ENCODE measurements at places on chromosomes 6 and 20.

DNA sequence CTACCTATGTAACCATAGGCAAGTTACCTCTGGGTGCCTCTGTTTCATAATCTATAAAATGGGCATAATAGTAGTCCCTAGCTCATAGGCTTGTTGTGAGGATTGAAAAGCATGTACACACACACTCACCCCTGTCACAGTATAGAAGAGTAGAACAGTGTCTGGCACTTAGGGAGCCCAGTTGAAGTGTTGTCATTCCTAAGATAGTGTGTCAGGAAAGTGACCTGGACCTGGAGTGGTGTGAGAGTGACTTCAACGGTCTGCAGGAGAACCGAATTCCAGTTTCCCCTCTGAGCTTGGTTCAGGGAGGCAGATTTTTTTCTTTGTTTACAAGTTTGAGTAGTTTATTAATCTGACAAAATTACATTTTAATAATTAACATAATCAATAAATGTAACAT is 229.9 kb upstream of the MAP3K7 start:
- no peak for DNase-seq

DNA sequence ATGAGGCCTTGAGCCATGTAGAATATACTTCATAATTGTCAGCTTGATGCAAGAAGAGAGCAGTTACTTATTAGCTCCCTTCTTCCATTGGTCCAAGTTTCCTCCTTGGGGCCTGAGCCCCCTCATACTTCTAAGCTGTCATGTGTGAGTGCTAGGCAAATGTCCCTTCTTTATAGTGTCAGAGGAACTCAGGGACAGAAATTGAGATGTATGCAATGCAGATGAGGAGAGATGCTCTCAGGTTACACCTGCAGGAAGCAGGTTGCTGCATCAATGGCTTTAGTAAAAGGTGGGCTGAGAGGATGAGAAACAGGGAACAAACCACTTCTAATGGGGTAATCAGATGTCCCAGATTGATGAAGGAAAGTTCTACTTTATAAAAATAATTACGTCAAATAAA is 6.7 kb upstream of the PDSS2 start:
- no peak for DNase-seq

DNA sequence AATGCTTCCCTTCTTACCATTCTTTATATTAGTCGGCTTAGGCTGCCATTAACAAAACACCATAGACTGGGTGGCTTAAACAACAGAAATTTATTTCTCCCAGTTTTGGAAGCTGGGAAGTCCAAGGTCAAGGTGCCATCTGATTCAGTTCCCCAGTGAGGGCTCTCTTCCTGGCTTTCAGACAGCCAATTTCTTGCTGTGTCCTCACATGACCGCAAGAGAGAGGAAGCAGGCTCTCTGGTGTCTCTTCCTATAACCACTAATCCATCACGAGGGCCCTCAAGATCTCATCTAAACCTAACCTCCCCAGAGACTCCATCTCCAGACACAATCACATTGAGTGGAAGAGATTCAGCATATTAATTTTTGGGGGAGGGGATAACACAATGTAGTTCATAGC is 193.0 kb upstream of the SGK1 start:
- DNase-seq, result no peak

DNA sequence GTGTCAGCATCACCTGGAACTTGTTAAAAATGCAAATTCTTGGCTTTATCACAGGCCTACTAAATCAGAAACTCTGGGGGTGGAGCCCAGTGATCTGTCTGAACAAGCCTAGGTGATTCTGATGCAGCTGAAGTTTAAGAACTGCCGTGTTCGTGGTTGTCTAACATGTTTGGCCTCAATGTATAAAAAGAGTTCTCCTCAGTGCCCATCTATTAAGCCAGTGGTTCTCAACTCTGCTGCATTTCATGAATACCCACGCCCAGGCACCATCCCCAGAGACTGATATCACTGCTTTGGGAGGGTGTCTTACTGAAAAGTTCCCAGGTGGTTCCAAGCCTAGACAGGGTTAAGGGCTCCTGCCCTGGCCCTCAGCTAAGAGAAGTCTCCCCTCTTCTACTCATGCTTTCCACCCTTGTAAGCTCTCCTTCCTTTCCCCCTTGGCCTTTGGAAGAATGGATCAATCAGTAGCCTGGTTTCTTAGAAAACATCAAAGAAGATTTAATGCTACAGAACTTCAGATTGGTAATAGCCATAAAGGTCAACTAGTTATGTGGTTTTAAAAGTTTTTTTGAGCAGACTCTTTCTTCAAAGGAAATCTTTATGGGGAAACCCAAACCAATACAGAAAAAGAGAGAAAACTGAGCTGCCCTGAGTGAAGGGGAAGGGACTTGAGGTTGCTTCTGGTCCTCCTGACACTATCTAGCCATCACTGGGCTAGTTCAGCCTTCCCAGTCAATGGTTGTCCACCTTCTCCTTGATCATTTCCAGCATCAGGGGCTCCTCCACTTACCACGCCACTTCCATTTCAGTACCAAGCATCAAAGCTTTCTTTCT is 38.9 kb upstream of the TNFAIP3 start:
- peak; percentile 52 for DNase-seq

GRCh38 chr20:32059189-32059588 is 7.1 kb downstream of the HCK start:
- DNase-seq, result no peak

DNA sequence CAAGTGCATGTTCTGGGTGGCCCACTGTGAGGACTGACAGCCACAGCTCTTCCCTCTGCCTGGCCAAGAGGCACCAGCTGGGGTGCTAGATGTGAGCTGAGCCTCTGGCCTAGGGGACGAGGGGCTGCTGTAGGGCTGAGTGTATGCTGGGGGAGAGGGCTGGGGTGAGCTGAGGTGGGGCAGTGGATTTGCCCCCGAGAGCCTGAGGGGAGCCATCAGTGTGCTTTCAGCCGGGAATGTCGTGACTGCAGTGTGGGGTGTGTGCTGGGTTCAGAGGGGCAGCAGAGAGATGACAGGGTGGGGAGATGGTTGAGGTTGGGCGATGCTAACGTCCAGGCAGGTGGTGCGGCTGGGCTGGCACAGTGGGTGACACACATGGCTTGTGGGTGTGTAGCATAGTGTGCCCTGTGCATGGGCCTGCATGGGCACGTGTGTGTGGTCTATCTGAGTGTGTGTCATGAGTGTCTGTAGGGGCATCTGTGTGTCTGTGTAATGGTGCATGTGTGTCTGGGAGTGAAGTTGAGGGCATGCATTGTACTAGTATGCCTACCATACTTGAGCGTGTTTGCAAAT is 46.0 kb upstream of the BLCAP start:
- no peak for DNase-seq

DNA sequence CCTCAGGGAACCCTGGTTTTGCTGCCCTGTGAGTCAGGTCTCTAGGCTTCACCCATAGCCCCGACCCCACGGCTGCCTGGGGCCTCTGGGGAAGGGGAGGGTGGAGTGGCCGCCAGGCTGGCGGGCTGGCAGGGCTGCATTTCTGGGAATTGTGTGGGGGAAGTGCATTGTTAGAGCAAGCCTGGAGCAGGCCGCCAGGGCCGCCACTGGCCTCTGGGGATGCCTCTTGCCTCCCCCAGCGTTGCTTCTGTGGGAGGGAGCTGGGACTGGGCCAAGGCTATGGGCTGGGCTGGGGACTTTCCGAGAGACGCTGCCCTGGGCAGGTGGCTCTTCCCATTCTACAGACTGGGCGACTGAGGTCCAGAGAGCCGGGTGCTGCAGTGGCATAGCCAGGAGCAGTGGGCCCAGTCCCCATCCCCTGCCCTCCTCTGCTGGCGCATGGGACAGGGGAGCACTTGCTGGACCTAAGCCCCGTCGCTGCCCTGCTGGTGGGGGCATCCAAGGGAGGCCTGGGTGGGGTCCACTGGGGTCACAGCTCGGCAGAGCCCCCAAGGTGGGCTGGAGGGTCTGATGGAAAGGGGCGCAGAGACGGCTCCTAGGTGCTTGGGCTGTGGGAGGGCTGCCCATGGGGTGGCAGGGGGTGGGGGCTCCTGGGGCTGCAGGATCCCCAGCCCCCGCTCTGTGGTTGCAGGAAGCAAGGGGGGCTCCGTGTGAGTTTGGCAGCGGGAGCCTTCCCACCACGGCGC is 6.6 kb upstream of the SOX18 start:
- no peak for DNase-seq

- DNase-seq, result no peak
Measured at GRCh38 chr20:60132827-60133670, 174.8 kb downstream of the CDH26 start.

DNA sequence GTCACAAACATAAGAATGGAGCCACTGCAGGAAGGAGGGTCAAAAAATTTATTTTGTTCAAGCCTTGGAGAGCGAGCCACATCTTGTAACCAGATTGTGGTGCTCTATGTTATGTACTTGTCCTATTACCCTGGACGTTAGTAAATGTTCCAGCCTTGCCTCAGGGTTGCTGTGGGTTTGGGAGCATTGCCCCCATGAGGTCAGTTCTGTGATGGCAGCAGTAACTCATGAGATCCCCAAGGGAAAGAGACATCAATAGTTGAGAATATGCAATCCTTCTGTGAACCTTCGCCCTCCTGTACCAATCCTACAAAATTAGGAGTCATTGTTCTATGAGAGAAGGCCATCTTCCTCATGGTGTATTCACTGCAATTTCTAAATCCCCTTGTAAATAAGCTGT is 16.4 kb upstream of the CFAP206 start:
- DNase-seq, result no peak

DNA sequence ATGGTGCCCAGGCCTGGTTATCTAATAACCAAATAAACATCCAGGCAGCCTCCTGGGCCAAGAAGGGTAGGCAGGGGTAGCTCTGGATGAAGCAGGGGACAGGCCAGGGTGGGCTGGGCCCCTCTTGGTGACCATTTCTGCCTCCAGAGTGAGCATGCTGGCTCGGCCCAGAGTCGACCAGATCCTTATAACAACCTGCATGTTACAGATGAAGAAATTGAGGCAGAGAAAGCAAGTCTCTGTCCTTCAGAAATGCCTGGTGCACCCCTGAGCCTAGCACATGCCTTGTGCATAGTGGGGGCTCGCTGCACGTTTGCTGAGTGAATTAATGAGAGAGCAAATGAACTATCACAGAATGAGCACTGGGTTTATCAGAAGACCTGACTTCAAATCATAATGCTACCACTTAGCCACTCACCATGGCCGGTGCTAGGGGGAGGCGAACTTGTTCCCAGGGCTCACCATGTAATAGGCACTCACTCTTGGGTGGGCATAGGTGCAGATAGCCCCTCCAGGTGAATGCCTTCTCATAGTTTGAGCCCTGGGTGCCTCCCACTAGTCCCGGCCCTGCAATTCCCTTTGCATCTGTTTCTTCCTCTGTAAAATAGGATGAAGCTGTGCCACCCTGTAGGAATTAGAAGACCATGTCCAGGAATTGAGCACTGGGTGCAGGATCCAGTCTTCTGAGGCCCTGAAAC is 3.8 kb upstream of the APCDD1L start:
- DNase-seq, result no peak

- no peak for DNase-seq
Measured at GRCh38 chr6:138817799-138818198, 21.9 kb downstream of the ECT2L start.

GRCh38 chr6:39300739-39301138 is 13.5 kb downstream of the KCNK17 start:
- no peak for DNase-seq

DNA sequence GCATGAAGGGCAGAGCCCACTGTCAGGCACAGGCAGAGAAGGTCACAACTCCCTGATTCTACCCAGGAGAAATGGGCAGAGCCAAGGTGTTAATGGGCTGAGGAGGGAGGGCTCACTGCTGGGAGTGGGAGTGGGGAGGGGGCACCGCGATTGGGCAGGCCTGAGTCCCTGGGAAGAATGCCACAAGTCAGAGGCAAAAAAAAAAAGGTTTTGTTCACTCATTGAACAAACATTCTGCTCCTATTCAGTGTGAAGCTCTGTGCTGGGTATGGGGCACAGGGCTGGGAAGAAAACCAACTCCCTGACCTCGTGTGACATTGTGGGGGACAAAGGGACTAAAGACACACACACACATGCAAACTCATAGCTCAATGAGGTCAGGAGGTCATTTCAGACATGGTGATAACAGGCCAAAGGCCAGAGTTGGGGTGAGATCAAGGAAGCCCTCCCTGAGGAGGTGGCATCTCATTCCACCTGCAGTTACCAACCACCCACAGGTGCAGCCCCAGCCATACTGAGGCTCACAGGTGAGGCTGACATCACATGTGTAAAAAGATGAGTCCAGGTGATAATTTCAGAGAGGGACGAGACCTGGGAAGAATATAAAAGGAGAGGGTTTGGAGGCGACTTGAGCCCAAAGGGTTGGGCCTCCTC is 3.2 kb upstream of the PMEPA1 start:
- no peak for DNase-seq

- DNase-seq, result no peak
Measured at GRCh38 chr6:47247227-47247797, 62.4 kb downstream of the TNFRSF21 start.

GRCh38 chr6:38634518-38634917 is 5.2 kb downstream of the BTBD9 start:
- DNase-seq, result no peak

DNA sequence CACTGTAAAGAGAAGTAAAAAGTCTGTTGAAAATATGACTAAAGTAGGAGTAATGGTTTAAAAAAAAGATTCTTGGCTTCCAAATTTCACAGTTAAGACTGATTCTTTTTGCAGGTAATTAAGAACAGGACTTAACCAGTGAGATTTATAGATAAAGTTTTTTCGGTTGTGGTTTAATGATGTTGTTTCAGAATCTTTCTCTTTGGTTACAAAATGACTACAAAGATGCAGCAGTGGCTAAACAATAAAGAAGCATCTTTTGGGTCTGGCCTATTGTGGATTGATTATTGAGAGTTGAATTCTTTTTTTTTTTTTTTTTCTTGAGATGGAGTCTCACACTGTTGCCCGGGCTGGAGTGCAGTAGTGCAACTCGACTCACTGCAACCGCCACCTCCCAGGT is 109.7 kb downstream of the AKAP7 start:
- DNase-seq, result no peak

- no peak for DNase-seq
Measured at GRCh38 chr6:148472171-148473105, 129.8 kb downstream of the SASH1 start.

- no peak for DNase-seq
Measured at GRCh38 chr6:14130435-14131075, 13.0 kb downstream of the CD83 start.

DNA sequence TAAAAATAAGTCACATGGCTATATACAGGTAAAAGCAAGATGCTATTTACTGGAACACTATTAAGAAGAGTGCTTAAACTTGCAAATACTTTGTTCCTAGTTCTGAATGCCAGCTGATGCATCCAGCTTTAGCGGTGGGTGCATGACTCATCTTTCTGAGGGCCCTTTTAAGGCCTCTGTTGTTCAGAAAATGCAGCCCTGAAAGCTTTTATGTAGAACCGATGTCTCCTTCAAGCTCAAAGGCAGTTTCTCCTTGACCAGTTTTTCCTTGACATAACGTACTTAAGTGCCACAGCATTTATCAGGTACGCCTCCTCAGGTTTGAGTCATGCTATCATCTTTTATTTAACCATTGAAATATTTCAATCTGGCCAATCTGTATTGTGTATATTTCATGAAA is 82.8 kb downstream of the MLIP start:
- no peak for DNase-seq

GRCh38 chr6:159168536-159169192 is 536 bp upstream of the FNDC1 start:
- no peak for DNase-seq

DNA sequence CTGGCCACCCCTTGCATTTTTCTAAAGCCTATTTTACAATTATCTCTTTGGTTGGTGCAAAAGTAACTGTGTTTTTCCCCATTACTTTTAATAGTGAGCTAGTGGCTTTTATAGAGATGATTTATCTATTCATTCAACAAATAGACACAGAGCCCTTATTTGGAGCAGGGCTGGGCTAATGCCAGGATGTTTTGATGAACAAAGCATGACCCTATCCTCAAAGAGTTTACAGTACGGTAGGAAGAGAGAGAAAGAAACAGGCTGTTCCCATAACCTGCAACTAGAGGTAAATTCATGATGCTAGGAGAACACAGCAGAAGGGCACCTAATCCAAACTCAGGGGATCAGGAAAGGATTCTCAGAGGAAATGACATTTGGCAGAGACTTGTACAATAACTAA is 37.3 kb upstream of the UST start:
- DNase-seq, result no peak

Measured in T-helper 1 cell (primary cell).